NCI-H1092 treated with DMSO at 0.1 percent for 48 hours (cell line): ENCODE measurements at places on chromosomes 1 and 21.

DNA sequence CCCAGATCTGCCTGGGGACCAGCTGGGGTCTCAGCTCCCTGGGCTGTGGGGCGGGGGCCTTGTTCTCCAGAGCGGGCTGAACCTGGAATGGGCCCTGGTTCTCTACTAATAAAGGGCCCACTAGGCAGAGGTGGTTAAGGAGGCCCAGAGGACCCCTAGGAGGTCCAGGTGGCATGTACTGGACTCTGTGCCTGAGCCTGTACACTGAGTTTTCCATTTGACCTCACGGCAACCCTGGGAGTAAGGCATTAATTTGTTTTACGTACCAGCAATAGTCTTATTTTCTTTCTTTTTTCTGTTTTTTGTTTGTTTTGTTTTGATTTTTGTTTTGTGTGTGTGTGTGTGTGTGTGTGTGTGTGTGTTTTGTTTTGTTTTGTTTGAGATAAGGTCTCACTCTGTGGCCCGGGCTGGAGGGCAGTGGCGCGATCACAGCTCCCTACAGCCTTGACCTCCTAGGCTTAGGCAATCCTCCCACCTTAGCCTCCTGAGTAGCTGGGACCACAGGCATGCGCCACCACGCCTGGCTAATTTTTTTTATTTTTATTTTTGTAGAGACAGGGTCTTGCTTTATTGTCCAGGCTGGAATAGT, 19.6 kb upstream of the FAM131C start:
- DNase-seq, result no peak

DNA sequence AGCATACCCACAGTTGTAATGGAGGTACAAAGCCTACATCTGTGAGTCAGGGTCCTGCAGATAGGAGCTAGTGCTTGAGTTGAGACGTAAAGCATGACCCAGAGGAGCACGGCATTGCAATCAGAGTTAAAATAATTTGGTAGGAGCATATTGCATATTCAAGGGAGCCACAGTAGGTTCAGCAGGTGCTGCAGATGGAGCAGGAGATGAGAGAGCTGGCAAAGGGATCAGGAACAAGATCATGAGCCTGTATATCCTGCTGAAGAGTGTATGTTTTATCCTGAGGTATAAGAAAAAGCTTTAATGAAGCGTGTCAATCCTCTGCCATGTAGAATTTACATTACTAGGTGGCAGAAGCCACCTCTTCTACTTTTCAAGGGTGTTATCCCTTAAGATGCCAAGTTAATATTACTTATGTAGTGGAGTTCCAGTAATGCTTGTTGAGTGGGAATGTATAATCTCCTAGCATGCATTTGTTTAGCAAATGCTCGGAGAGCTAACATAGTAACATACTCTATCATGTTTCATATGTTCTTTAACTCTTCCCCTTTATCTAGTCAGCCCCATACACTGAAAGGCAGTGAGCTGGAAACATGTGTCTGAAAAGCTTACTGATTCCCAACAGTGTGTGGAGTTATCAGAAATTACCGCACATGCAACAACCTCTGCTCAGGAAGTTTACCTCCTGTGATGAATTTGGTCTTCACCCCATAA, 300.3 kb downstream of the GRIK1 start:
- DNase-seq, result no peak

DNA sequence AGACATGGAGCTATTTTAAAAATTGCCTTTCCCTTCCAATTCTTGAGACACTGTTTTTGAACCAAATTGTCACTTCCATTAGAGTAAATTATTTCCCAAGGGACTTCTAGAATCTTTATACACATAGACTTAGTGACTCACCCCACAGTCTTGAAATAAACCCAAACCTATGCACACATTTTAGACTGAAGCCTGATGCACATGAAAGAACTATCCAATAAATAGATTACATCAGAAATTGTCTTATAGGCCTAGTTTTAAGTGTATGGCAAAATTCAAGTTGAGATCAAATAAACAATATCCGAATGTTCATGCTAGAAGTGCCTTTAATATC, 32.2 kb upstream of the ZNF326 start:
- DNase-seq, result no peak

GRCh38 chr1:159879977-159880376, 17.5 kb upstream of the VSIG8 start:
- DNase-seq, result no peak
